GM23338 (cell line): ENCODE measurements at places on chromosomes 1 and 21.

DNA sequence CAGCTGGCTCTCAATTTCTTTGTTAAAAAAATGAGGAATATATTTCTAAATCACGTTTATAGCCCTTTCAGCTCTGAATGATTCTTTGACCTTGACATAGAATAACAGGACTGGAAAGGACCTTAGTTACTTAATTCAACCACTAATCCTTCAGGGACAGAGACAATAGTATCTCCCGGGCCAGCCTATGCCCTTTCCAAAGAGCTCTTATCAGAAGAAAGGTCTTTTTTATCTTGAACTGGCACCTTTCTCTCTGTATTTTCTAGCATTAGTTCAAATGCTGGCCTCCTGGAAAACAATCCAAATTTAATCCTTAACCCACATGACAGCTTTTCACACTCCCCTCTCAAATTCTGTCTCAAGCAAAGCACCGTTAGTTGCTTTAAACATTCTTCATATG lies 44.8 kb upstream of the FBXO28 start:
- no peak for DNase-seq

GRCh38 chr1:13754510-13755103 lies 54.6 kb downstream of the PRDM2 start:
- no peak for DNase-seq

- no peak for DNase-seq
These were observed 72.6 kb downstream of the TTC3 start for GRCh38 chr21:37145635-37146111.

DNA sequence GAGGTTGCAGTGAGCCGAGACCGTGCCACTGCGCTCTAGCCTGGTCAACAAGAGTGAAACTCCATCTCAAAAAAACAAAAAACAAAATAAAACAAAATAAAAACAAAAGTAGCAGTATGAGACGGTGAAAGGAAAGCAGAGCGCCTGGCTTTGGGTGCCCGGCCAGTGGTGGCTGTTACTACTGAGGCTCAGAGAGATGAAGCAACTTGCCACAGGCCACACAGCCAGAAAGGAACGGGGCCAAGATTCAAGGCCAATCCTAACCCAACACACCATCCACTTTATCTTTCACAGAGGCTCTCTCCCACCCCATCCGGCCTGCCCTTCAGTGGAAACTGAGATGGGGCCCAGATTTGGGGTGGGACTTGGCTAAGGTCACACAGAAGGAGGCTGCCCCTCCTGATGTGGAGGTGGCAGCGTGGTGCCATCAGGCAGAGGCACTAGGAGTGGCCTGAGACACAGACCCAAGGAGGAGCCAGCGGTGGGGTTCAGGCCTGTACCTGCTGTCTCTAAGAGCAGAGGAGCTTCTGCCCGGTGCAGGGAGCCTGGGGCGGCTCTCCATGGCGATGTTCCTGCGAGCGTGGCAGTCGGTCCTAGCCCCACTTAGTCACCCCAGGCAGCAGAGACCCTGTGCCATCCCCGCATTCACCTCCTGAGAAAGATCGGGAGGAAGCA lies 33.2 kb downstream of the LDLRAP1 start:
- no peak for DNase-seq

GRCh38 chr1:43441894-43442637 lies 11.7 kb downstream of the HYI start:
- no peak for DNase-seq

GRCh38 chr1:77281491-77282186 lies at the start of gene AK5:
Gene AK5 (plus strand): TSS chr1:77282019. CDS start chr1:77282314, 295 bp downstream.
- peak; percentile 75 for DNase-seq

DNA sequence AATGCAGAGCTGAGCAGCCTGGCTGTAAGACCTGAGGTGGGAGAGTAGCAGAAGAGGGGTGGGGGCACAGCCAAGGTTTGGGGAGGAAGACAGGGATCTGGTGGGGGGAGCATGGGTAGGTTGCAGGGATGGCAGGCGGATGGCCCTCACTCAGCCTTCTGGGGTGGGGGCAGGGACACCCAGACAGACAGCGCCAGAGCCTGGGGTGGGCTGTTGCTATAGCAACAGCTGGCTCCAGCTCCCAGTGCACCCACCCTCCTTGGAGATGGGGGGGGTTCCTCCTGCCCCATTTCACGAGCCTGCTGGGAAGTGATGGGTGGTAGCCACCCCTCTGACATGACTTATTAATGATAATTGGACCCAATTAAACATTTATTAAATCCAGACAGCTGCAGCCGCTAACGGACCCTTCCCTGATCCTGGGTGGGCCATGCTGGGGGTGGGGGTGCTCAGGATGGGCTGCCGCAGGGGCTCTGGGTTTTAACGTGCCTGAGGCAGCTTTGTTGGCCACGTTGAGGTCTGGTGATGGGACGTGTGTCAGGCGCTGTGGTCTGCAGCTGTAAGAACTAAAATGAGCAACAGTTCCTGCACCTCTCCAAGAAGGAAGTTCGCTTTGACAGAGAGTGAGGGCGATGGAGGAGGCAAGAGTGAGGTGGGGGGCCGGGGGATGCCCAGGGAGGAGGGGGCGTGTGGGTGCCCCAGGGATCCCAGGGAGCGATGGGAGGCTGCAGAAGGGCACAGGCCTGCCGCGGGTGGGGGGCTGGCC lies 19.4 kb downstream of the AGRN start:
- no peak for DNase-seq

DNA sequence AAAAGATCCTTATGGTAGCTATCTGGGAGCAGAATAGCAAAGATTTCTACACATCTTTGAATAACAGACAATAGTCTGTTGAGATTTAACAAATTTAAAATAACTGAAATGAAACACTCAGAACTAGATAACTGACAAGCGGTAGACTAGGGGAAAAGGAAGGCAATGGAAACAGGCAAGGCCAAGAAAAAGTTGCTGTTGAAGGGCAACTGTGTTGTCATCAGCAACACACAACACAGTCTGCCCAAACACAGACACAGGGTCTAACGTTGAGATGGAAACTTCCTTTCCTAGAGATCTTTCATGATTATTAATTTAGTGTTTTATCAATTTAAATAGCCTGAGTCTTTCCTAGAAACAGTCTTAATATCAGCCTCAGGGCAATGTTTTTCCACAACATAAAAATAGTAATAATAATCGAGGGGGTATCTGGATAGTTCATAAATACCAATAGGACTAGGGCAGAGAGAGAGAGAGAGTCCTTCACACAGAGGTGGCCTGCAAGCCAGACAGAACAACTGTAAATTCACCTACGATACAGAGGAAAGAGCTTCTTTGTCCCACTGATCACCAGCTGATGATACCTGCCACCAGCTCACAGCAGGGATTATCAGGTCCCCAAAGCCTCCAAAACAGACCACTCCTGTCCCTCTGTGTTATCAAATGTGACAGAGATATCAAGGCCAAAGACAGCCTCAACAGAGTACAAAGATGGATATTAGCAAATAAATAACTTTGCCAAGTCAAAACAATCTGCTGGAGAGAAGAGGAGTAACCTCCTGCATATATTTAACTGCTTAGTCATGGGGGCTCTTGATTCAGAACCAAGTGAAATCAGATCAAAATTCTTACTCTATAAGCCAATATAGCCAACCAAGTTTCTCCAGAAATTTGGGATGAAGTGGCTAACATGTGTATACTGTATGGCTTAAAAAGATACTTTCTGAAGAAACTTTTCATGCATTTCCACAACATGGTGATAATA lies 245.3 kb downstream of the SLC45A1 start:
- no peak for DNase-seq

GRCh38 chr1:241819340-241819866 lies 28.6 kb upstream of the EXO1 start:
- DNase-seq = no peak

GRCh38 chr1:206856674-206857464 lies 8.6 kb upstream of the IL20 start:
- peak; percentile 46 for DNase-seq

- DNase-seq = no peak
These were observed 38.8 kb downstream of the C1orf21 start for GRCh38 chr1:184425449-184426277.

- no peak for DNase-seq
These were observed 6.2 kb downstream of the TGFBR3 start for GRCh38 chr1:91879733-91880132.

DNA sequence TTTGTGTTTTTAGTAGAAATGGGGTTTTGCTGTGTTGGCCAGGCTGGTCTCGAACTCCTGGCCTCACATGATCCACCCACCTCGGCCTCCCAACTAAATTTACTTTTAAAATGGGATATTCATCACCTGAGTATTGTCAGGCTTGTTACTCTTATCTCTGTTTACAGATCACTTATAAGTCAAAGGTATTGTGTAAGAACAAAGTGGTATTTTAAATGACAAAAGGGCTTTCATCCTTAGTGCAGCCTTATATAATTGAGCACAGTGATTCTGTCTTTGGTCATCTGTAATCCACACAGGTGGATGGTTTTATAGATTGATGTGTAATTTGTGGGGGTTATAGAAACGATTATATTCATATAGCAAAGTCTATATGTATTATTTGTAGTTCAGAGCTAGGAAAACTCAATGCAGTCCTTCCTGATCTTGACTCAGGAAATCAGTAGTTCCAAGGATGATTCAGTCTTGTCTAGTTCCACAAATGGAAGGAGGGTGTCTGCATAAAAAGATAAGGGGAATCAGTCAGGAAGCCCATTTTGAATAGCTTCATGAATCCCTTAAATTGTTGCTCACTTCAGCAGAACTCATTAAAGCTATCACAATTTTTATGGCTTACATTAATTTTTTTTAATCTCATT lies 34.6 kb downstream of the STXBP3 start:
- peak; percentile 7 for DNase-seq

GRCh38 chr1:230431527-230431926 lies 5.4 kb upstream of the PGBD5 start:
- no peak for DNase-seq

DNA sequence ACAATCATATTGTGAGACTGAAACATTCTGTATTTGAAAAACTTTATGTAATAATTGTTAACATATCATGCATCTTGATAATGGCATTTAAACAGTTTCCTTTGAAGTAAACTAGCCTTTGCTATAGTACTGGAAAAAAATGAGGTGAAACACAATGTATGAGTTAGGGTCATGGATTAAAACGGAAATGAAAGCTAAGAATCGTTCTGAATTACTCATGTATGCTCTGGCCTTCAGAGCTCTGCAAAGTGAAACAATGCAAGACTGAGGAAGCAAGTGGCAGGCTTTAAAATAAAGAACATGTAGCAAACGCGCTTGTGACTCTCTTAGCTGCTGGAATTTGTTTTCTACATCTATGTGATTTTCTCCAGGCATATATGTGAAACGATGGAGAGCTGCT lies 317.1 kb downstream of the DPYD start:
- no peak for DNase-seq

DNA sequence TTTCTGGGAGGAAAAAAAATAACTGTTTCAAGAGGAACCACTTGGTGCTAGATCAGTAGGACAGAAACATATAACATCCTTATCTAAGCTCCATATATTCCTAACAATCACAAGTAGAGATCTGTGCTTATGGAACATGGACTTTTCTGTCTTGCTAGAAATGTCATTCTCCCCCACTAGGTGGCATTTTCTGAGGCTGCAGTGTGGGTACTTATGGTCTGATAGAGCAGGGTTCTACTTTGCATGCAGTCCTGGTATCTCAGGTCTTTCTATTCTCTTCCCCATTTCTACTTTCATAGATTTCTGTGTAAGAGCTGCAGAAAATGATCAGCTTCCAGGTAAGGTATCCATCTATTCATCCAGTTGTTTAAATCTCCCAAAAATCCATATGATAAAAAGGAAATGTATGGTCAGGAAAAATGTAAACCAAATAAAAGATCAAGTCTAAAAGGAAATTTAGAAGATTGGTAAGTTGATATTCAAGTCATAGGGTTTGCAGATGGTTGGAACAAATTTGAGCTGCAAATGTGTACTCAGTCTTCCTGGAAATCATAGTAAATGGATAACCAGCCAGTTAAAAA lies 1.5 kb downstream of the ZNF684 start:
- DNase-seq = peak; percentile 69

GRCh38 chr1:34640654-34641401 lies 114.0 kb upstream of the GJB5 start:
- DNase-seq = peak; percentile 29

DNA sequence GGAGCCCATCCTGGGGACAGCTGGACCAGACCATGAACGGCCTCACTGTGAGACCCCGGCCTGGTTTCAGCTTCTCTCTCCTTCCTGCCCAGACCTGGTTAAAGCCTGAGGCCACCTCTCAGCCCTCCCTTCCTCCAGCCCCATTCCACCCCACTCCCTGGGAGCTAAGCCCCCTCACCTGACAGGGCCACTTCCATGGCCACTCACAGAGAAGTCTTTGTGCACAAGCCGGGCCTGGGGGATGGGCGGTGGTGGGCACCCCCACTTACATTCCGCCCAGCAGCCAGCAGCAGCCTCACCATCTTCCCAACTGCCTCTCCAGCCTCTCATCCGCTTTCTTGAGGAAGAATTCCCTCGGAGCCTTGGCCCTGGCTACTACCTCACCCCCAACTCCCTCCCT lies 40.4 kb downstream of the RHBG start:
- no peak for DNase-seq

GRCh38 chr1:175262621-175263020 lies 70.0 kb upstream of the KIAA0040 start:
- no peak for DNase-seq

DNA sequence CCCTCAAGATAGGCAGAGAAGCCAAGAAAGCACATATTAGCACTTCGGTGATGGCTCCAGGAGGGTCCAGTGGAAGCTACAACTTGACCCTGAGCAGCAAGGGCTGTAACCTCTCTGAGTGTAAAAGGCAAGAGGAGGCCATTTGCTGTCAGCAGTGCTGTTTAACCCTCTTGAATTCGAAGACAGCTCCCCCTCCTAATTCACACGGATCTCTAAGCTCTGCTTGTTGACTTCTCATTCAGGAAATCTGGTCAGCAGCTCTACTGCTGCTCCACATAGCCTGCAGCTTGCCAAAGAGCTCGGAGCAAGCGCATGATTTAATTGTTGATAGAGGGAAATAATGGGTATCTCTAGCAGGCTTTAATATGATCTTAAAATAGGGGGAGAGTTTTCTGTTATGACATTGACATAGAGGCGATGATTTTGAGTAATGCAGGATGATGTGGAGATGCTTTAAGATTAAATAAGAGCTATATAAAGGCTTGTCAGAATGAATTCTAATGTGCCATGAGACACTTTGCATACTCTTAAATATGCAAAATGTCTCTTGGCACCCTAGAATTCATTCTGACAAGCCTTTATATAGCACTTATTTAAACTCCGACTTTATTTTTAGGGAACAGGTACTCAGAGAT lies 79.4 kb upstream of the USH2A start:
- peak; percentile 34 for DNase-seq

DNA sequence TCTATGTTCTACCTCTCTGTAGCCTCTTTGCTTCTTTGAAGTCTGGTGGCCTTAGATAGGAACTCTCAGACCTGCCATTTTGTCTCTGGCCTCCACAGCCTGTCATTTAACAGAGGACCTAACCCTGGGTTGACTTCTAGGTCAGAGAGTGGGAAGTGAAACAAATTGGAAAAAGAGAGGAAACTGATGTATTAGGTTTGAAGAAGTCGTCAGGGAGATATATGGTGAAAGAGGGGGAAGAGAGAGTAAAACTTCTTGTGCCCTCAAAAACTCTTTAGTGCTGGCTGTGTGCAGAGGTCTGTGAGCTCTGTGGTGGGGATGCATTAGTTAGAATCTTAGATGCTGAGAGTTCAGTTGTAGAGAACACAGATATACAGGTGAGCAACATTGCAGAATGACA lies 30.2 kb upstream of the CD1D start:
- DNase-seq = no peak

GRCh38 chr1:238306411-238306810 lies 415.7 kb upstream of the ZP4 start:
- DNase-seq = no peak

GRCh38 chr21:37764691-37765090 lies 151.6 kb downstream of the KCNJ6 start:
- no peak for DNase-seq
